ENCODE measurements at places on chromosomes 12 and 14. TPM values are rescaled to one million over a fixed set of nuclear protein-coding genes. Genes with fewer than 3 reads are reported as not detected.

The NUAK1 gene
- 9.9 TPM for polyA plus RNA-seq

The LGR5 gene
- 23.1 TPM for polyA plus RNA-seq

The PRB2 gene
- 1.5 TPM for polyA plus RNA-seq

The TAS2R31 gene
- 2.2 TPM for polyA plus RNA-seq

The SLC10A1 gene
- 0.22 TPM for polyA plus RNA-seq

The POTEG gene
- polyA plus RNA-seq: not detected

The VDR gene
- polyA plus RNA-seq: 3.1 TPM

The FGF6 gene
- not detected for polyA plus RNA-seq

The TMEM63C gene
- 2.8 TPM for polyA plus RNA-seq

DNA sequence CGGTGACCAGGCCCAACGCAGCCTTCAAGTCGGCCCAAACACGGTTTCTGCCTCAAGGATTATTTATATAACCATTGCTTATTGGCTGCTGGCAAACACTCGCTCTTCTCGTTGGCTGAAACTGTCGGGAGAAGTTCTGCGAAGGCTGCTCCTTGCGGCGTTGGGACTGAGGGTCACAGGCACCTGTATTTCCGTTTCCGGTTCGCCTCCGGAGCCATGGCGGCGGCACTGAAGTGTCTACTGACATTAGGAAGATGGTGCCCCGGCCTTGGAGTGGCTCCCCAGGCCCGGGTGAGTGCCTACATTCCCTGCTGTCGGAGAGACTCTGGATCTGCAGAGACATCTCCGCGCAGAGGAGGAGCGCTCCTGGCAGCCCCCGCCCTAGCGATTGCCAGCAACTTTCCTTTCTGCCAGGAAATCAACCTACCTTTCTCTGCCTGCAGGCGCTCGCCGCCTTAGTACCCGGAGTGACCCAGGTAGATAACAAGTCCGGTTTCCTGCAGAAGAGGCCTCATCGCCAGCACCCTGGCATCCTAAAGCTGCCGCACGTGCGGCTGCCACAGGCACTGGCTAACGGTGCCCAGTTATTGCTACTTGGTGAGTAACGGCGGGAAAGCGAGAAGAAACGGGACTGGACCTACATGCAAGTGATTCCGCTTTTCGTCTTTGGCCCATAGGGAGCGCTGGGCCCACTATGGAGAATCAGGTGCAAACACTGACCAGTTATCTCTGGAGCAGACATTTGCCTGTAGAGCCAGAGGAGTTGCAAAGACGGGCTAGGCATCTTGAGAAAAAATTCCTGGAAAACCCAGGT is at the start of gene METTL17:
TSS of gene METTL17 (plus strand) at position 194 of the 814 bp plus-strand sequence. CDS start at position 217, 23 bp downstream.
- peak; percentile 96 for DNase-seq

- DNase-seq: no peak
These were observed 661 bp downstream of the DENR start for GRCh38 chr12:122753319-122753650.

GRCh38 chr14:91925001-91925726 is 22.3 kb downstream of the FBLN5 start:
- DNase-seq: no peak

DNA sequence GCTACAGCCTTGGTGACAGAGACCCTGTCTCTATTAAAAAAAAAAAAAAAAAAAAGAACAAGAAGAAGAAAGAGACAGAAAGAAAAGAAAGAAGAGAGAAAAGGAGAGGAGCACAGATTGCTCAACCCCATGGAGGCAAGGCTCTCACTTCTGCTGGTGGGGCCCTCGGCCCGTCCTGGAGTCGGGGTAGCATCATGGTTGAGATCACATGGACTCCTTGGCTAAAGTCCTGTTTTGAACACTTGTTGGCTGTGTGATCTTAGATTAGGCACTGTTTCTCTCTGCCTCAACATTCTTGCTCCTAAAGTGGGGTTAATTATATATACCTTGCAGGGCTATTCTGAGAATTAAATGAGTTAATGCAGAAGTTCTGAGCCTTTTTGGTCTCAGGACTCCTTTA is 207.7 kb downstream of the CACNA1C start:
- DNase-seq: no peak

GRCh38 chr14:76112889-76113624 is 38.7 kb upstream of the GPATCH2L start:
- DNase-seq: no peak

DNA sequence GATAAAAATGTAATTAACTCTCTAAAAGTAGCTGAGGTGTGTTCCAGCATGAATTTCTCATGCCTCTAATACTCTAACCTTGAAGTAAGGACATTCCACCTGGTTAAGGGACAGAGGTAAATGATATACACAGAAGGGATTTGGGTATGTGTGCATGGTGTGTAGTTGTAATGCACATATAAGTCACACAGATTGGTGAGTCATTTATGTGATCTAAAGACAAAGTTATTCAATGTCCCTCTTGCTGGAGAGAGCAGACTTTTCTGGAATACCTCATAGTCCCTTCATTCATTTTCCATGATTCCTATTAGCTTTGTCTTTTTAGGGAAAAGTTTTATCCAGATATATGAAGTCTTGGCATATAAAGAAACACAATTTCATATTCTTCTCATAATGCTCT is 234.9 kb downstream of the SNAPC1 start:
- DNase-seq: no peak

DNA sequence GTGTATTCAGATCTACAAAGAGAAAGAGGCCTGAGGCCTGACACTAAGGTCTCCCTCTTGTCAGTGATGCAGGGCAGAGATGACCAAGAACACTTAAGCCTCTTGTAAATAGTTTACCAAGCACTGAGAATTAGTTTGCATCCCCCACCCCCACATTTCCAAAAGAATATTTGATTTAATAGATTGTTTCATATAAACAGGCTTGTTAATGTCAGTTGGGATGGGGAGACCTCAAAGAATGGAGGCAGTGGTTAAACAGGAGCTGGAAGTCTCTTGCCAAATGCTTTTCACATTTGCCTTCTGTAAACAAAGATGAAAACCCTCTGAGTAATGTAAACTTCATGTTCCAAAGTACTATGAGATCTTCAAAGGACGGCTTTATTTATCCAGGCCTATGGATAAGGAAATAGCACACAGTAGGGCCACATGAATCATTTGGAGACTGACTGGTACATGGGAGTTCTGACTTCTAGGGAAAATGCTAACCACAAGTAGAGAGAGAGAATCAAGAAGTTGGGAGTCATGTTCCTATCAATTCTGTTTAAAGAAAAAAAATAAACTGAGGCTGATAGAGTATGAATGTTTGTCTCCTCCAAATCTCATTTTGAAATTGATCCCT is 234.7 kb downstream of the ANO2 start:
- no peak for DNase-seq

- DNase-seq: no peak
These were observed 33.7 kb upstream of the ACSS3 start for GRCh38 chr12:81043979-81044740.

DNA sequence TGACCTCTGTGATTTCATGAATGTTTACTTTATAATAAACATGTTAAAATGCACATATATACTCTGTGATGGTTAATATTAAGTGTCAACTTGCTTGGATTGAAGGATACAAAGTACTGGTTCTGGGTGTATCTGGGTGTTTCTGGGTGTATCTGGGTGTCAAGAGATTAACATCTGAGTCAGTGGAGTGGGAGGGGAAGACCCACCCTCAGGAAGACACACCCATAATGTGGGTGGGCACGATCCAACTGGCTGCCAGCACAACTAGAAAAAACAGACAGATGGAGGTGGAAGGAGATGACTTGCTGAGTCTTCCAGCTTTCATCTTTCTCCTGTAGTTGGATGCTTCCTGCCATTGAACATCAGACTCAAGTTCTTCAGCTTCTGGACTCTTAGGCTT is 11.9 kb downstream of the NUP37 start:
- no peak for DNase-seq

- no peak for DNase-seq
These were observed 101.7 kb downstream of the DUSP6 start for GRCh38 chr12:89250636-89251035.

DNA sequence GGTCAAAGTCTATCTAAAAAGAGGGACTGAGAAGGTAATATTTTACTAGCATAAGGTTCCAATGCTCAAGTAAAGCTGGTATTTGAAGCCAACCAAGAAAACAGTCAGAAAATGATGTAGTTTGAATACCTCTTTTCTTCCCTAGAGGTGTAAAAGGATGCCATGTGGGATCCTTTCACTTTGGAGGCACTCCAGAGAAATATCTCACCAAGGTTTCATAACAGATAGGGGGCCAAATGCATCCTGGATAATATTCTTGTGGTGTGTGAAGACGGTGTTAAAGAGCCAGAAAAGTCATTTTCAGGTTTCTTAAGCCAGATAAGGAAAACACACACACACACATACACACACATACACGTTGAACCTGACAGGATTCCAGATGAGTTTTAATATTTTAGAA is 136.1 kb upstream of the PRKD1 start:
- DNase-seq: no peak

DNA sequence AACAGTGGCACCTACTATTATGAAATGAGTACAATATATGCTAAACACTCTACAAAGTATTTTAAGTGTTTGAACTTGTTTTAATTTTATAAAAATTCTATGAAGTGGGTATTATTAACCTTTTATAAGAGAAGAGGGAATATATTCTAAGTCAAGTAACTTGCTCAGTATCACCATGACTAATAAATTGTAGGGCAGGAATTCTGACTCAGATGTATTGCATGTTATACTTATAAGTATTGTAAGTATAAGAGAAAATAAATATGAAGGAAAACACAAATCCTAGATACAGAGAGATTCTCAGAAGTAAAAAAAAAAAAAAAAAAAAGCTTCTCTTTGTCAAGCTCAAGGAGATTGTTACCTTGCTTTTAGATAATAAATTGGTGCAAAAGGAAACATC is 893.2 kb downstream of the SLC16A7 start:
- no peak for DNase-seq

GRCh38 chr12:92503029-92503931 is 199.5 kb upstream of the PLEKHG7 start:
- DNase-seq: no peak

DNA sequence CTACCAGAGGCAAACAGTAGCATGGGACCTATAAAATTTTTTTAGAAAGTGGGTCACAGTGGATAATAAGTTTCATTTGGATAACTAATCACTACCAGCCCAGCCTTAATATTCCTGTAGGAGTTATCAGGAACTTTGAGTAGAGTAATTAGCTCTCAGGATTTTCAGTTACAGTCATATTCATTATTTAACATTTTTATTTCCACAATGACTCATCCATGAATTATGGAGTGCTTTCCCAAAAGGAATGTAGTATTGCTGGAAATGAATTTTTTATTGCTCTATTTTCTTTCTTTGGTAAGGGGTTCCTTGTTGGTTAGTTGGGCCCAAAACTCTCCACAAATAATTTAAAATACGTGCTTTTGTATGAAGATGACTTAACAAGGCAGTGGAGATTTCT is 53.7 kb downstream of the ERC1 start:
- no peak for DNase-seq

DNA sequence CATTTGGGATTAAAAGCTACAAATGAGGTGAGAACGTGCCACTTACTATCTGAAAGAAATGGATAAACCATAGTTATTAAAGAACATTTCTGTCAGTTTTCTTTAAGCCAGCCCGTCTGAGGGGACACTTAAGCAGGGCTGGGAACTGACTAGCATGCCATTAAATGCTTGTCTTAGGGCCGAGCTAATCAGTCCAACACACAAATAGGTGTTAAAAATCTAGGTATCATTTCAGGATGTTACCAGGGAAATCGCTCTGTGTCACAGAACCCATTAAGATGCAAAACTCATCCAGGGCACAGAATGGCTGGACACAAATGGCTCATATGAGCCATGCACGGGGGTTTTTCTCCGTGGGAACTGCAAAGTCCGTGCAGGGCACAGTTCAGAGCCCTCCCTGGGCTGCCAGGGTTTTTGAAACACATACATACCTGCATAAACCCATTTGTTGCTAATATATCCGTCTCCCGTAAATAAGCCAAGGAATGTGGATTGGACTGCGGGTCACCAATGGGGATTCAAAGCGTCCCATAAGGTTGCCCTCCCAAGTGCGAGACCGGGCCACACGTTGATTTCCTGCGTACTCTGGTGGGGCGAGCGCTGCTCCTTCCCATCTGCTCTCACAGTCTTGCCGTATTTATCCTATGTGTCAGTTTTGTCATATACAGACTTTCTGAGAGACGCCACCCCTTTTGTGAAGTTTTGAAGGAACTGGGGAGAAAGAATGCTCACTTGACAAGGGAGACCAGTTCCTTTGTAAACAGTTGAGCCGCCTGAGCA is 5.4 kb upstream of the GSC start:
- DNase-seq: no peak

DNA sequence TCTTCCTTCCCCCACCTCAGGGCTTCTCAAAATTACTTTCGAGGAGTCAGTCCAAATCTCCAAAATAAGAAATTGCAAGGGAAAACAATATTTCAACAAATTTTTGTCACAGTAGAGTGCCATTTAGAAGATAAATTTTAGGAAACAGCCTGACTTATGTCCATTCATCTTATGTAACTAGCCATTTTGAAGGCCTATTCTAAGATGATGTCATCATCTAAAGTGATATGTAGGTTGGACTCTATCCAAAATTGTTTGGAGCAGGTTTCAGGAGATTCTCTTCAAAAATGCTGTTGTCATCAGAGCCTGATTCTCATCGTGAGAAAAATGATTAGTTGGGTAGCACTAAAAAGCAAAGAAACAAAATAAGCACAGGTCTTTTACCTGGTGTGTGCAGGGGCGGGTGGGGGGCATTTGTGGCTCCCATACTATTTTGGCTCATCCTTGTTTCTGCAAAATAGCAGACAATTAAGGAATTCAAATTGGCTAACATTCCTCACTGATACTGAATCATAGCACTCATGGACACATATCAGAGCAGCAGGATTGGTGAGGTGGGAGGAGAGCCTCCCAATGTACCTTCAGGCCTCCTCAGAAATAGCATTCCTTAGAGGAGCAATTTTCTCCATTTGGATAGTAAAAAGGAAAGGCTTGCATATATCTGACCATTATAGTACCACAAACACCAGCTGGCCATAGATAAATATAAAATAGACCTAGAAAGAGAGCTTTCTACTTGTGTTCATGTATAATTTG is 360.9 kb upstream of the NAV3 start:
- no peak for DNase-seq

GRCh38 chr12:123958462-123958861 is 14.2 kb downstream of the CCDC92 start:
- DNase-seq: no peak

- no peak for DNase-seq
These were observed 157.7 kb upstream of the TBX3 start for GRCh38 chr12:114841557-114842251.

GRCh38 chr14:64440494-64440893 is 24.8 kb upstream of the AKAP5 start:
- no peak for DNase-seq

GRCh38 chr14:22305607-22306006 is 283.4 kb downstream of the DAD1 start:
- no peak for DNase-seq

DNA sequence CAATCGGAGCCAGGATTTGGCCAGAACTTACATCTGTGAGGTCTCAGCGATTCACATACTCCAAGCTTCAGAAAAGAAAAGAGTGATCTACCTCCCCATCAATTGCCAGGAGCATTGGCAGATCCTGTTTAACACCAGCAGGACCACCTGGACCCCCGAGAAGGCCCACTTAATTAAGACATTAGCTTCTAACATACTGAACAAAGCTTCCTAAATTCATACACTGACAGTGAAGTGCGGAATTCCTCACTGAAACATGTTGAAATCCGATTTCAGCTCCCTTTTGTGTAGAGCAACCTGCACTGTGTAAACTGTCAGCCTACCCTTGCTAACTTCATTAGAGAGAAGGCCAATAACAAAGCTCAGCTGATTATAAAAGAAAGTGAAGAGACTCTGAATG is 274.0 kb downstream of the NOVA1 start:
- no peak for DNase-seq

- DNase-seq: no peak
These were observed 125.2 kb downstream of the ZNF664 start for GRCh38 chr12:124098101-124098757.

GRCh38 chr12:95073698-95074520 is 491 bp upstream of the NR2C1 start:
- no peak for DNase-seq

Data from left kidney (tissue), 8 donors.